ENCODE measurements at places on chromosomes 12 and 14.

DNA sequence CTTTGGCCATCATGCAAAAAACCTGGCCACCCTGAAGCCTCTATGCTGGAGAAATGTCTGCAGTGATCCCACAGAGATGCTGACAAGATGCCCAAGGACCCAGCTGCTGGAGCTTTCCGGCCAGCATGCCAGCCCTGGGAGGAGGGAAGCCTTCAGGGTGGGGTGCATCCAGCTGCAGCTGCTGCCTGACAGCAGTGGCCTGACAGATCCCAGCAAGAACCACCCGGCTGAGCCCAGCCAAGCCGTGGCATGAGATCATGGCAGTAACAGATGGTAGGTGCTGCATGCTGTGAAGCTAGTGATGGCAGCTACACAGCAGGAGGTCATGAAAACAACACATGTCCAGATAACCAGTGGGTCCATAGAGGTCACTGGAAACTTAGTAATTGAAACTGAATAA lies 13.8 kb downstream of the CLBA1 start:
- DNase-seq = no peak

GRCh38 chr14:78933166-78933565 lies 763.0 kb downstream of the NRXN3 start:
- DNase-seq = no peak

- DNase-seq = no peak
These were observed 21.4 kb downstream of the LGR5 start for GRCh38 chr12:71460850-71461609.

GRCh38 chr12:109537136-109537535 lies 36.2 kb downstream of the MMAB start:
- DNase-seq = no peak

- DNase-seq = no peak
These were observed 45.4 kb downstream of the DUSP6 start for GRCh38 chr12:89306827-89307473.

- no peak for DNase-seq
These were observed 78.8 kb upstream of the PDE3A start for GRCh38 chr12:20289520-20289919.

Measured in HCEC 1CT (cell line).